Astrocyte of the spinal cord (primary cell): ENCODE measurements at places on chromosomes 13 and 19.
A peak's percentile ranks its signal among the peaks of the same experiment; 100 is the strongest.

GRCh38 chr19:16585808-16586476, 13.7 kb upstream of the SLC35E1 start:
- DNase-seq: no peak

GRCh38 chr19:55504981-55505380, 16.7 kb downstream of the SSC5D start:
- no peak for DNase-seq

- peak; percentile 91 for DNase-seq
Observed at GRCh38 chr19:48321372-48321621, 4.1 kb upstream of the EMP3 start.

GRCh38 chr19:54366811-54367210, 2.1 kb upstream of the LAIR1 start:
- no peak for DNase-seq

DNA sequence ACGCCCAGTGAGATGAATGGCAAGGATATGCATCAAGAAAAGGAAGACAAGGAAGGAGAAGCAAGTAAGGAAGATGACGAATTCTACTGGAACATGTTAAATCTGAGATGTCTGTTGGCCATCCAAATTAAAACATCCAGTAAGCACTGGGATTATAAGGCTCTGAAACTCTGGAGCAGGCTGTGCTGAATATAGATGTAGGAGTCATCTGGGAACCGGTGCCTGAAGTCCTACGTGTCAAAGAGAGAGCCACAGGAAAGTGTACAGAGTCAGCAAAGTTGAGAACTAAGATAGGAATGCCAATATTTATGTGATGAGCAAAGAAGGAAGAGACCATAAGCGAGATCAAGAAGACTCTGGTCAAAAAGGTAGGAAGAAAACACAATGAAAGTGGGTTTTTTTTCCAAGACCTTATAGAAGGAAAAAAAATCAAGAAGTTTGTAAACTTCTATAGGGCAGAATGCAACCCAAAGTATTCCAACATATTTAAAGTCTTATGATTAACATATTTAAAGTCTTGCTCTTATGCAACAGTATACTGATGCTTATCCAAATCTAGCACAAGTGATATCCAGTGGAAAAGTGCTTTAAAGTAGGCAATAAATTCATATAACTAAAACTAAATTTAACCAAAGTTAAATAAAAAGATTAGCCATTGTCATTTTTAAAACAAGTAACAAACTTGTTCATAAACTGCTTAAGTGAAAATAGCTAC, 51.2 kb upstream of the EEF1AKMT1 start:
- peak; percentile 38 for DNase-seq

DNA sequence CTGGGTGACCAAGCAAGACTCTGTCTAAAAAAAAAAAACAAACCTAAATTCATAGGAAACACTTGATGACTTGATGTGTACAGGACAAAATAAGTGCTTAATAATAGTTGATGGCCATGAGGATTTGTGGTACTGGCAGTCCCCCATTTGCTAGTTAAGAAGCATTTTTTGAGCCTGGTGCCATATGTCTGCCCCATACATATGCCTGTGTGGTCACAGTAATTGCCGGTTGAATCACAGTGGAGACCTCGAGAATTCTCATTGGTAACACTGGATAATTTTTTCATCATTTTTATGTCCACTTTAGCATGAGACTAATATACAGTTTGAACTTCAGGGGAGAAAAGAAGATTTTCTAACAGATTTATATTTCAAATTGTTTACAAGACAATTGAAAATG, 79.2 kb downstream of the LRCH1 start:
- no peak for DNase-seq

- no peak for DNase-seq
Observed at GRCh38 chr13:78958006-78958405, 299.1 kb upstream of the OBI1 start.

- peak; percentile 75 for DNase-seq
Observed at GRCh38 chr13:83881917-83882605, at the start of gene SLITRK1. Gene SLITRK1 (minus strand): TSS chr13:83882474. CDS start chr13:83881507, 967 bp downstream.
